Upper lobe of right lung (tissue), 1 donor: ENCODE measurements at places on chromosomes 11 and 22. TPM values are rescaled to one million over a fixed set of nuclear protein-coding genes. Genes with fewer than 3 reads are reported as not detected.

DNA sequence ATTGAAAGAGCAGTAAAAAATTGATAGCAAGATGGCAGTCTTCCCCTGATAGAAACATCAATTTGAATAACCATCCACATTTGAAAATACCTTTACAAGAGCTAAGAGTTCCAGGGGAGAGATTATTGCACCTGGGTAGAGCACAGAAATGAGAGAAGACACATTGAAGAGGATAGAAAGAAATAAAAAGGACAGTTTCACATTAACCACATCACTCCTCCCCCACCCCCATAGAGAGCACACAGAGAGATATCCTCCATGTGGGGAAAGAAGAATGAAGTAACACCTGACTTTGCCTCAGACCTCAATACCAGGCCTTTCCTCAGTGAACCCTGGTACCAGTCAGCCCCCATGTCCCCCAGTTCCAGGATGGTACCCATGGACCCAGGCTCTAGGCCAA, 486.7 kb downstream of the FAM181B start:
- DNase-seq: no peak

Gene INS
- total RNA-seq: not detected

Gene KDM4E
- not detected for total RNA-seq

Gene SLC1A2
- 2.5 TPM for total RNA-seq

Gene UBQLN3
- 0.14 TPM for total RNA-seq

GRCh38 chr11:10394229-10395101, 60.6 kb upstream of the AMPD3 start:
- no peak for DNase-seq

Gene NELL1
- total RNA-seq: not detected

- no peak for DNase-seq
Measured at GRCh38 chr11:107991868-107992414, 16.8 kb upstream of the CUL5 start.

Gene OSM
- 1.6 TPM for total RNA-seq

GRCh38 chr11:64253481-64253880, 2.2 kb downstream of the PLCB3 start:
- DNase-seq: peak; percentile 61

DNA sequence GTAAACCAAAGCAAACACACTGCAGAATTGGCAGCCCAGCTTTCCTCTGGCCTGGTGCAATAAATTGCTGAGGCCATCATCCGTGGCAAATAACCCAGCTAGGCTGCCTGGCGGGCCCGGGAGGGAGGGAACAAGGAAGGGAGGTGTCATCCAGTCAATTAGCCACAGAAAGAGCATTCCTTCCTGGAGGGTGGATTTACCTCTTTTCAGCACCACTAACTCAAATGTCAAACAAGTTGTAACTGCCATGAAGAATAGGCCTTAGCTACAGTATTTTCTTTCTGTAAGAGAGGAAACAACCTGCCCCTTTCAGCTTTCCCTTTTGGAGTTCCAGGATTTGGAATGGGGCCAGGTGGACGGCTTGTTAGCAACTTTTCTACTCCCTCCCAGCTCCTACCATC, 163.8 kb upstream of the BDNF start:
- no peak for DNase-seq

DNA sequence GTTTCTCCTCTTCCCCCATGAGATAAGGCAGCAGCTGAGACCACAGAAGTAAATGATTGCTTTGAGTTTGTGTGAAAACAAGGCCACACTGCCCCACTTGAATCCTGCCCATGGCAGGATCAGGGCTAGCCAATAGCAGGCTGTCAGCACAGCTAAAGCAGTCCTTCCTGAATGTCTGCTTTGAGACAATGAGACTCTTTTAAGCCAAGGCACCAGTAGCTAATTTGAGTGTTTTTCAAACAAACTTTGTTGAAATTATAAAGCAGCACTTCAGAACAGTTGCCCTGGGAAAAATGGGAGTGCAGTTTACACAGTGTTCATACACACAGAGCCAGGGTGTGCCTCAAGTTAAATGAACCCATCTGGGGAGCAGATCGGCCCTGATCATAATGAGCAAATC, 103.5 kb upstream of the OR5AK2 start:
- peak; percentile 64 for DNase-seq

Gene NLRX1
- total RNA-seq: 17.7 TPM

DNA sequence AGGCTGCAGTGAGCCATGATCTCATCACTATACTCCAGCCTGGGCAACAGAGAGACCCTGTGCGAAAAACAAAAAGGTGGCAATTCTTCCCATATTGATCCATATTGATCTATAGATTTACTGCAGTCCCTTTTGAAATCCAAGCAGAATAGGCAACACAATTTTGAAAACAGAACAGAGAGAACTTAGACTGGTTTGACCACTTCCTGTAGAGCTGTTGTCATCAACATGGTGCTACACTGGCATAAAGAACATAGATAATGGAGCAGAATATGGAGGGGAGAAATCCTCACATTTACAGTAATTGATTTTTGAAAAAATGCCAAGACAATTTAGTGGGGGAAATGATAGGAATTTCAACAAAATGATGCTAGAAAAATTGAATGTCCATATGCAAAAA, 34.1 kb downstream of the GRK3 start:
- no peak for DNase-seq

Gene P2RY6
- 3.2 TPM for total RNA-seq

Gene TMEM121B
- total RNA-seq: 2.1 TPM

Gene PYGM
- 2.0 TPM for total RNA-seq

DNA sequence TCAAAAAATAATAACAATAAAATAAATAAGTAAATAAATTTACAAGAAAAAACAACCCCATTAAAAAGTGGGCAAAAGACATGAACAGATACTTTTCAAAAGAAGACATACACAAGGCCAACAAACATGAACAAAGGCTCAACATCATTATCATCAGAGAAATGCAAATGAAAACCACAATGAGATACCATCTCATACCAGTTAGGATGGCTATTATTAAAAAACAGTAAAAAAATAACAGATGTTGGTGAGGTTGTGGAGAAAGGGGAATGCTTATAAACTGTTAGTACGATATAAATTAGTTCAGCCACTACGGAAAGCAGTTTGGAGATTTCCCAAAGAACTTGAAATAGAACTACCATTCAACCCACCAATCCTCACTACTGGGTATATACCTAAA, 44.6 kb downstream of the PRCP start:
- no peak for DNase-seq

- no peak for DNase-seq
Measured at GRCh38 chr11:60970890-60971289, 590 bp upstream of the CD6 start.

GRCh38 chr11:107006076-107006833, 12.0 kb downstream of the GUCY1A2 start:
- no peak for DNase-seq

- peak; percentile 92 for DNase-seq
Measured at GRCh38 chr11:68014157-68014946, 4.2 kb downstream of the ALDH3B1 start.
